Breast epithelium (tissue), 4 donors: ENCODE measurements at places on chromosomes 6 and 20. TPM values are rescaled to one million over a fixed set of nuclear protein-coding genes. Genes with fewer than 3 reads are reported as not detected.

Gene TRMT11
- 39.7 TPM for total RNA-seq

Gene HLA-DOA
- 5.7 TPM for total RNA-seq

Gene FRMD1
- 0.96 TPM for total RNA-seq

Gene FRK
- total RNA-seq, result 10.5 TPM

Gene IMPG1
- not detected for total RNA-seq

Gene SRMS
- total RNA-seq, result 0.59 TPM

Gene VEGFA
- total RNA-seq, result 132 TPM

Gene BPIFB2
- 0.98 TPM for total RNA-seq

Gene DNAJC5
- 37.0 TPM for total RNA-seq

Gene KIF6
- 0.80 TPM for total RNA-seq
